ENCODE measurements at places on chromosomes 4 and X.

DNA sequence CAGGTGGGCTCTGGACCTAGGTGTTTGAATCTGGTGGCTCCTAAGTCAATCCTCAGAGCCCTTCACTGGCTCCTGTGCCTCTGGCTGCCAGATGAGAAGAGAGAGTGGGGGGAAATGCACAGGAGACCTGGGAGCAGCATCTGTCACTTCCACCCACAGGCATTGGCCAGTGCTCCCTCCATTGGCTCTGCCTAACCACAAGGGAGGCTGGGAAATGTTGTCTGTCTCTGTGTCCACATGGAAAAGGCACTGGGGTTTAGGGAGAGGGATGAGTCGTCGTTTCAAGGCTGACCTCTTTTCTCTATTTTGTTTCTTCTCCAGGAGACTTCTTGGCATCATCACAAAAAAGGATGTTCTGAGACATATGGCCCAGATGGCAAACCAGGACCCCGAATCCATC is 76.4 kb downstream of the CLCN4 start:
- H3K4me1 ChIP-seq: peaks cover 3% of the 10 kb centered on the region
- DNase-seq: no peak
- H3K36me3 ChIP-seq: peaks cover 12% of the 10 kb centered on the region
- H3K27me3 ChIP-seq: no peaks in the 10 kb centered on the region

DNA sequence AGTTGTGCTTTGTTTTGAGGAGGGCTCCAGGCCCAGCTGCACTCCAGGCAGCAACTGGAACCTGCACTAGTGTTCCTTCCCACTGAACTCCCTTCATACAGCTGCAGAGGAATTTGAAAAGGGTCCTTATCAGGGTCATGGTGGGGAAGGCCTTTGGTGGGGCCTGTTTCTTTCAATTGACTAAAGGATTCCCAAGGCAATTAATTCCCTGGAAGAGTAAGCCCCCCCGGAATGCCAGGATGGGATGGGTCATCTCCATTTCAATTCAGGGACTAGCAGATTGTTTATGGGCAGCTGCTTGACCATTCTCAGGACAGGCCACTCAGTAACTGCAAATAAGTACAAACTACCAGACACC is 45.3 kb downstream of the TSC22D3 start:
- H3K4me3 ChIP-seq: no peak overlapping the region
- H3K4me1 ChIP-seq: peaks cover 20% of the 10 kb centered on the region
- no peak for DNase-seq
- H3K27me3 ChIP-seq: no peaks in the 10 kb centered on the region
- no peaks in the 10 kb centered on the region for H3K36me3 ChIP-seq
- no peak overlapping the region for H3K27ac ChIP-seq

DNA sequence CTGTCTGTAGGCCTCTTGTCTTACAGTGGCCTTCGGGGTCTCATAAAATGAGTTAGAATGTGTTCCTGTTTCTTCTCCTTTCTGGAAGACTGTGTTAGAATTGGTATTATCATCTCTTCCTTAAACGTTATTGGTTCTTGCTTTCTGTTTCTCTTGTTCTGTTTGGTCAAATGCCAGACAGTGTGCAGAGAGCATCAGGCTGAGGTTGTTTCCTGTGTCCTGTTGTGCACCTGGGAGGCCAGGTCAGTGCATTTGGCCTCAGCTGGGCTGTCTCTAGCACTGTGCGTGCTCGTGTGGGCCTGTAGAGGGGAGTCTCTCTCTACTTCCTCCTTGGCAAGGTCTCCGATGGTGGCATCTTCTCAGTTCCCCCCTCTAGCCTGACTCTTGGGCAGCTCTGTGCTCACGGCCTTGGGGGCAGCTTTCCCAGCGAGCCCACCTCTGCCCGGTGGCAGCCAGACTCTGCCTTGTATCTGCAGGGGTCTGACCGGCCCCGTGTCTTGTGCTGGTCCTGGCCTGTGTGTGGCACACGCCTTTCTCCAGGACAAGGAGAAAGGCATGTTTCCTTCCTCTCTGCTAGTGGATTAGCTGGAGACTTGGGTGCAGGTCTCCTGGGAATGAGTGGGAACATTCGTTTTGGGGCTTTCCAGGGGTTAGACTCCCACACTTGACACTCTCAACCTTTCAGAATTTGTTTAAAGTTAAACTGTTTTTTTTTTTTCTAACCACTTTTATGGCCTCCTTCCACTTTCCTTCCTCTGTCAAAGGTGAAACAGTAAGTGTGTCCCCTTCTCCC is 62.3 kb downstream of the FAM193A start:
- peaks cover 40% of the 10 kb centered on the region for H3K4me1 ChIP-seq
- H3K27ac ChIP-seq: peak overlapping the region; percentile 90
- peak overlapping the region; percentile 80 for H3K4me3 ChIP-seq

- peaks cover 29% of the 10 kb centered on the region for H3K4me1 ChIP-seq
- DNase-seq: peak; percentile 79
- H3K36me3 ChIP-seq: peaks cover 47% of the 10 kb centered on the region
Observed at GRCh38 chrX:1507511-1508463, 29.2 kb downstream of the P2RY8 start.

DNA sequence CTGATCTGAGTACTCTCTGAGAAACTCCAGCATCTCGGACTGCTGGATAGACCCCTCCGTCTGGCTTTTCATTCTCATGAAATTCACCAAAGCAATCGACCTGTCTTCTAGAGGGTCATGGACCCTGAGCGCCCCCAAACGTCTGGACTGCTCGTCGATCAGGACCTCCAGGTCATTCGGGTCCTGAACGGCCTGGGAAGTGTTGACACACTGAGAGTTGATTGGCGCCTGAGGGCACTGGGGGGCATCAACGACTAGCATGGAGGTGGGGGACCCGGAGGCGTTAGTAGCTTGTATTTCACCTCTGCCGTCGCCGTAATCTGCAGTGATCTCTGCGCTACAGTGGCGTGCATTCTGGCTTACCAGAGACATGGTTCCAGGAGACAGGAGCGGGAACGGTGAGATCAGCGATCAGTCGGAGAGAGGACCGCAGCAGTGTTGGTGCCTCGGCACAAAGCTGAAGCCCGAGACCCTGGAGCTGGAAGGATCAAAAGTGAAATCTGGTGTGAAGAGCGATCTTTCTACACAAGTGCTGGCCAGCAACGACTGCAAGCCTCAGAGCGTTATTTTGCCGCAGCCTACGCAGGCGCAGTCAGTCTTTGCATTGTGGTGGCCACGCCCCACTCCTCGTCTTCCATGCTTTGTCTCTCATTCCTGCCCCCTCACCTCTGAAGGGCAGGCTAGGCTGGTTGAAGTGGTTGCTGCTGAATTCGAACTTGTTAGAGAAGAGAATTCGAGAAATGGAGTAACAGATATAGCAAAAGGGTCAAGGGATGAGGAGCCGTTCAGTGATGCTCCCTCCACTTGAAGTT is at the start of gene MAGEE2:
TSS of gene MAGEE2 (minus strand) at position 575 of the 812 bp plus-strand sequence. CDS start at position 372, 203 bp downstream.
- no peaks in the 10 kb centered on the region for H3K27me3 ChIP-seq
- H3K4me3 ChIP-seq: peak within 1 kb of the TSS; percentile 69

DNA sequence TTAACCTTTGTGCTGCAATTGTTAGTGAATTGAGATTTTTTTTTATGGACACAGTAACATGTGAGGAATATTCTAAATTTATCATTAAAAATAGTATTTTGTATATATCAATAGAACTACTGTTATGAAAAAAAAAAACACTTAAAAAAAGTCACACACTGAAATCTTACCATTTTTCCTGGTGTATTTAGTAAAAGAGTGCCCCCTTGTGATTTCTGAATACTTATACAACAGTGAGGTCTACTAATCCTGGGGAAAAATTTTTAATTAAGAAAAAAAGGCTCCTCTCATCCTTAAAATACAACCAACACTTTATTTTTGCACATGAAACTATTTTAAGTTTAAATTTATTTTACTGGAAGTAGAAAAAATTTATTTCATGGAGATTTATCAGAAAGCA is 56.4 kb upstream of the SPOCK3 start:
- no peaks in the 10 kb centered on the region for H3K36me3 ChIP-seq
- H3K4me3 ChIP-seq: no peak overlapping the region
- DNase-seq: no peak
- no peaks in the 10 kb centered on the region for H3K4me1 ChIP-seq
- no peaks in the 10 kb centered on the region for H3K27me3 ChIP-seq

- no peak for DNase-seq
- no peak overlapping the region for H3K27ac ChIP-seq
- H3K27me3 ChIP-seq: no peaks in the 10 kb centered on the region
- peaks cover 4% of the 10 kb centered on the region for H3K36me3 ChIP-seq
Observed at GRCh38 chr4:2154215-2154740, 87.6 kb downstream of the HAUS3 start.

GRCh38 chr4:1469607-1470392 is 63.6 kb upstream of the NKX1-1 start:
- no peak overlapping the region for H3K27ac ChIP-seq
- no peak for DNase-seq
- peaks cover 18% of the 10 kb centered on the region for H3K27me3 ChIP-seq
- H3K4me3 ChIP-seq: no peak overlapping the region
- H3K4me1 ChIP-seq: no peaks in the 10 kb centered on the region

GRCh38 chr4:89439533-89439932 is 131.9 kb upstream of the GPRIN3 start:
- H3K4me3 ChIP-seq: no peak overlapping the region
- no peaks in the 10 kb centered on the region for H3K36me3 ChIP-seq
- peaks cover 10% of the 10 kb centered on the region for H3K4me1 ChIP-seq
- DNase-seq: no peak

DNA sequence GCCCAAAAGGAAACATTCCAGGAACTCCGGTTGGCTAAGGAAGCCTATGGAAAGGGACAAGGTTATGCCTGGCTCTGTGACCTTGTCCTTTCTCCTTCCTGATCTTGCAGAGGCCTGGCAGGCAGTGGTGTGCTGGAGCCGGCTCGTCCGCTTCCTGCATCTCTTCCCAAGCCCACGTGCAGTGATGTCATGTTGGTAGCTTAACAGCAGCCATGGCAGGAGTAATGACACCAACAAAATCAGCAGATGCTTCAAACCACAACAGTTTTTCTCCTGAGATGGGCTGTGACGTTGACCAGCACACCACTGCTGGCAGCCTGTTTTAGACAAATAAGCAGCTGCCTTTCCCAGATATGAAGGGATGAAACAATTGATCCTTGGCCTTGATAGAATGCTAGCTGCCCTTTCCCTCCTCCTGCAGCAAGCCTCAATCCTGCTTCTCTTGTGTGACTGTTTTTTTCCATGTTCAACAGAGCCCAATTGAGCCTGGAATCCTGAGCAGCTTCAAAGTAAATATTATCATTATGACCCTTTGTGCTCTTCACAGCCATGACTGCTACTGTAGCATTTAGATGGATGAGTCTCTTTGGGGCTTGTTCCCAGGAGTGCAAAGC is 23.4 kb downstream of the SEPTIN6 start:
- H3K27me3 ChIP-seq: no peaks in the 10 kb centered on the region
- H3K4me1 ChIP-seq: peaks cover 29% of the 10 kb centered on the region
- H3K36me3 ChIP-seq: peaks cover 7% of the 10 kb centered on the region
- DNase-seq: no peak
- H3K4me3 ChIP-seq: no peak overlapping the region
- H3K27ac ChIP-seq: no peak overlapping the region

GRCh38 chrX:103747163-103747562 is 29.5 kb upstream of the PLP1 start:
- no peaks in the 10 kb centered on the region for H3K36me3 ChIP-seq
- H3K27ac ChIP-seq: no peak overlapping the region
- H3K4me3 ChIP-seq: no peak overlapping the region
- no peaks in the 10 kb centered on the region for H3K4me1 ChIP-seq

GRCh38 chrX:56025872-56026571 is 206.1 kb upstream of the KLF8 start:
- no peaks in the 10 kb centered on the region for H3K27me3 ChIP-seq
- no peaks in the 10 kb centered on the region for H3K36me3 ChIP-seq
- no peak overlapping the region for H3K27ac ChIP-seq
- no peak overlapping the region for H3K4me3 ChIP-seq

DNA sequence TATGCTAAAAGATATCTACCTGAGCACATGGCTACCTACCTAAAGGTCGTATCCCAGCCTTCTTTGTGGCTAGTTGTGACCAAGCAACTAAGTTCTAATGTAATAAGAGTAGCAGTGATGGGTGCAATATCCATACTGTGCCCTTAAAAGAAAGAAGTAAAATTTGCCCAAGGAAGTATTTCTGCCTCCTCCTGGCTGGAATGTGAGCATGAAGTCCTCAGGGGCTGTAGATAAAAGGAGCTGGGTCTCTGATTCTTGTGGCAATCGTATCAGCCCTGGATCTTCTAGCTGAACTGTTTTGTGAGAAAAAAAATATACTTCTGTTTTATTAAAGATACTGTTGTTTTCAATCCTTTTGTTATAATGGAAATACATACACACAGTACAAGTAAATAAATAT is 217.4 kb downstream of the GPAT3 start:
- H3K36me3 ChIP-seq: no peaks in the 10 kb centered on the region
- no peak overlapping the region for H3K4me3 ChIP-seq
- H3K27me3 ChIP-seq: peaks cover 3% of the 10 kb centered on the region

- peaks cover 9% of the 10 kb centered on the region for H3K36me3 ChIP-seq
- no peak for DNase-seq
- peaks cover 53% of the 10 kb centered on the region for H3K4me1 ChIP-seq
- H3K4me3 ChIP-seq: no peak overlapping the region
- peak overlapping the region; percentile 87 for H3K27ac ChIP-seq
Observed at GRCh38 chr4:2862528-2862927, 18.9 kb downstream of the ADD1 start.

DNA sequence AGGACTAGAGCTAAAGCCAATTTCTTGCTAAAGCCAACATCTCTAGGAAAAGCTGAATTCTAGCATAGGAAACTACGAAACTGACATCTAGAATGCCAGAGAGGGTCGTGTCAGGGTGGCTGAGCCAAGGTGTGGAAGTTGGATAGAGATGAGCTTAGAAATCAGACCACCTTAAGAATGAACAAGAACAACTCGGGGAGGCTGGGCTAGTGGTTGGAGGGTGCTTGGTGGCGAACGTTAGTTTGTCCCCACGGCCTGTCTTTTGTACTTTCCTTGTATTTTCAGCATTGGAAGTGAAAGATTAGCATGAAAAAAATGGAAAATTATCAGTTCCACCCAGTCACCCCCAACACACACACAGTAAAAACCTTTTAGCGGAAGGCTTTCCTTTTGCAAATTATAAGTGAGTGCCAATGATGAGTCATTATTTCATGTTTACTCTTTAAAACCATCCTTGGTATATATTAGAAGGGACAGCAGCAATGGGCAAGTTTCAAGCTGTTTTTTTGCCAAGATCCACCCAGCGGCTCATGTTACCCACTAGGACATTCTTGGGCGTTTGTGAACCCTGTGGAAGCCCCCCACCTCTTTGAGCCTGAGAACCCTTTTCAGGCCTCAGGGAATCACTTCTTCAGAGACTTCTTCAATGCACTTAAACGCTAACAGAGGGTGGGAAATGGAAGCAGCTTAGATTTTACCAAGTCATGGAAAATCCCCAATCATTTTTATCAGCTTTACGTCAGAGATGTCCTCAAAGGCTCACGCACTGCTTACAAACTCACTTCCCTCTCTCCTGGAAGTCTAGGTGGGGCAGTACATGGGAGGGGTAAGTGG is 4.9 kb upstream of the PPEF1 start:
- no peak overlapping the region for H3K4me3 ChIP-seq
- DNase-seq: no peak
- H3K4me1 ChIP-seq: no peaks in the 10 kb centered on the region
- H3K36me3 ChIP-seq: no peaks in the 10 kb centered on the region

GRCh38 chr4:121696581-121697461 is at the start of gene ANXA5:
ANXA5 (minus strand) TSS chr4:121696980; CDS start chr4:121696589, 391 bp downstream.
- peak; percentile 78 for DNase-seq
- peak within 1 kb of the TSS; percentile 97 for H3K27ac ChIP-seq
- peaks cover 21% of the 10 kb centered on the region for H3K4me1 ChIP-seq
- peaks cover 27% of the 10 kb centered on the region for H3K27me3 ChIP-seq
- peaks cover 10% of the 10 kb centered on the region for H3K36me3 ChIP-seq

Data from stimulated activated naive B cell treated with anti-CD40 and anti-IgM and Interleukin-4, amounts not matched to agents 10 μg/mL and 1 μg/mL and 100 μg/mL, for 72 hours (primary cell).